Ecto neural progenitor cell (in vitro differentiated cells): ENCODE measurements at places on chromosomes 5 and 9.

DNA sequence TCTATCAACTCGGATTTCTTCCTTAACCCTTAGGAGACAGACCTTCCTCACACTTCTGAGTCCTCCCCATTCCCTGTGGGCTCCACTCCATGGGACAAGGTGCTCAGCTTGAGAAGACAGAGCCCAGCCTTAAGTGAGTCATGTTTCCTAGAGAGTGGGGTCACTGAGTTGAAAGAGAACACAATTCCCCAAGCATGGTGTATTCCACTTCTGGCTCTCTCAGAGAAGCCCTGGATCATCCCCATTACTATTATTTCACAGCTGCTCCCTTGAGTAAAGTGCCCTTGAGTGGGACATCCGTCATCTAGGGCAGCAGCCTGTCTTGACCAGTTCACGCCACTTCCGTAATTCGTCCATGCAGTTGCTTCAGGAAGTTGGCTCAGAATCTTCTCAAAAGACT lies 604.8 kb downstream of the BNC2 start:
- DNase-seq = no peak

DNA sequence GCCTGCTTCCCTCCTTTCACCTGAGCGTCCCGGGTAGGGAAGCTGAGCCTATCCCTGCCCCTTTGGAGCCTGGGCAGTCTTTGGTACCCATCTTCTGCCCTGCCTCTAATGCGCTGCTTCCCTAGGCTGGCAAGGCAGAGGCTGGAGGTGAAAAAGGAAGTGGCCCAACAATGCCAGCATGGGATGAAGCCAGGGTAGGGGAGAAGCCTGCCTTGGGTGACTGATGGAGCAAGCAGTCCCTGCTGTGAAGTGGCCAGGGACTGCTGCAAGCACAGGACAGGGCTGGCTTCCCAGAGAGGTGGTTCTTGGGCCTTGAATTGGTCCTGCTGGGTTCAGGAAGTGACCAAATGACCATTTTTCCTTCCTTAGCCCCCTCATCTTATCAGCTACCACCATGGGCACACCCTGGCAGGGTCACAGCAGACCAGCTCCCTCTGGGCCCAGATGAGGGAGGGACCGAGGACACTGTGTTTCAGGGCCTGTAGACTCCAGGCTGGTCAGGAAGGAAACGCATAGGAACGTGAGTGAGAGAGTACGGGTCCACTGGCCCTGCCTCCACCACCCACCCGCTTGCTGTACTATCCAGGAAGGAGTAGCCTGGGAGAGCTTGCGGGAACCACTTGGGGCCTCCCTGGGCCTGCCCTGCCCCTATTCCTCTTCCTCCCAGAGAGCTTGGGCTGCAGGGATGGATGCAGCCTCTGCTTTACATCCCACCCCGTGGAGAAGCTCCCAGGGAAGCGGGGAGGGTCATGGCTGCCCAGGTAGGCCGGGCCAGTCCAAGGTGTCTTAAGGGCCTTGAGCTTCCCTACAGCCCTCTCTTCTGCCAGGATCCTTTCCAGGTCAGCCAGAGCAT lies 102.6 kb downstream of the DAB2IP start:
- no peak for DNase-seq

- DNase-seq = peak; percentile 64
Observed at GRCh38 chr9:79610019-79610631, 38.4 kb downstream of the TLE4 start.

- no peak for DNase-seq
Observed at GRCh38 chr5:16135003-16135402, 44.6 kb downstream of the MARCHF11 start.

- DNase-seq = no peak
Observed at GRCh38 chr5:131661933-131662332, 26.9 kb upstream of the RAPGEF6 start.
